Midbrain (tissue), 1 donor: ENCODE measurements at places on chromosomes 11 and 22.

GRCh38 chr22:45684752-45685574 lies 13.3 kb downstream of the ATXN10 start:
- no peak for DNase-seq

DNA sequence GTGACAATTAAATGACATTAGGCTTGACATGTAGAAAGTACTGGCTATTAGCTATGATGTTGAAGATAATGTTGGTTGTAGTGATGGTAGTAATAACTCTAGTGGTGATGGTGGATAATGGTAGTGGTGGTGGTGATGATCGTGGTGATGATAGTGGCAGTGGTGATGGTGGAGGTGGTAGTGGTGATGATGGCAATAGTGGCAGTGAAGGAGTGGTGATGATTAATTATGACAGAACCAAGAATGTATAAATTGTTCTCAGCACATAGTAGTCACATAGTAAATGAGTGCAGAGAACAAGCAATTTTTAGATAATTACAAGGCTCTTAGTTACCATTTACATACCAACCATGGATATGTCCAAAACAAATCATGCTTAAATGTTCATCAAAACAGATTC lies 5.3 kb upstream of the CD44 start:
- DNase-seq: no peak

GRCh38 chr22:31321421-31321820 lies 24.7 kb downstream of the PATZ1 start:
- DNase-seq: peak; percentile 38

- no peak for DNase-seq
These were observed 58.4 kb upstream of the PSMA1 start for GRCh38 chr11:14578541-14578956.

- no peak for DNase-seq
These were observed 9.3 kb downstream of the TKFC start for GRCh38 chr11:61342207-61342803.

DNA sequence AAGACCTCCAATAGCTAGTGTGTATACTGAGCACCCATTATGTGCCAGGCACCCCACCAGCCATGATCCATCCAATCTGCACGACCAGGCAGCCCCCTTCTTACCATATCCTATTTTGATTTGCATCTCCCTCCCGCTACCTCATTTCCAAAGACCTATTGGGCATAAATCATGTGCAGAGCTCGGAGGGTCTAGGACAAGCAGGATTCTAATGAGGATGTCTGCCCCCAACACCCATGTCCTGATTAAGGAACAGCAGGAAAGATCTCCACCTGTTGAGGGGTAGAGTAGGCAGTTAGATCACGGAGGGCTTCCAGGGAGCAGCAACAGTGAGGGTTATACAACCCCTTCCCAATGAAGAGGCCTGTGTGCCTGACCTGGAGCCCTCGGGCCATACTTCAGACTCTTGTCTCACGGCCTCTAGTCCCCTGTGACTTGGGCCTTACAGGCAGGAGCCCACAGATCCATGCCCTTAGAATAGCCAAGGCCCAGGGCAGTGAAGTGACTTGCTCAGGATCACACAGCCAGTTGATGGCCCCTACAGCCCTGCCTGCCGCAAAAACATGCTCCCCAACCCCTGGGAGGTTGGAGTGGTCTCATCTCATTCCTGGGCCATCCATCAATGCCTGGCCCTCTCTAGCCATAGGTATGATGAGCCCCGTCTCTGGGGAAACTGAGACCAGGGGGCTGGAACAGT lies 3.5 kb downstream of the RAB3IL1 start:
- DNase-seq: no peak

GRCh38 chr11:118672846-118673245 lies 6.6 kb downstream of the TREH start:
- no peak for DNase-seq

DNA sequence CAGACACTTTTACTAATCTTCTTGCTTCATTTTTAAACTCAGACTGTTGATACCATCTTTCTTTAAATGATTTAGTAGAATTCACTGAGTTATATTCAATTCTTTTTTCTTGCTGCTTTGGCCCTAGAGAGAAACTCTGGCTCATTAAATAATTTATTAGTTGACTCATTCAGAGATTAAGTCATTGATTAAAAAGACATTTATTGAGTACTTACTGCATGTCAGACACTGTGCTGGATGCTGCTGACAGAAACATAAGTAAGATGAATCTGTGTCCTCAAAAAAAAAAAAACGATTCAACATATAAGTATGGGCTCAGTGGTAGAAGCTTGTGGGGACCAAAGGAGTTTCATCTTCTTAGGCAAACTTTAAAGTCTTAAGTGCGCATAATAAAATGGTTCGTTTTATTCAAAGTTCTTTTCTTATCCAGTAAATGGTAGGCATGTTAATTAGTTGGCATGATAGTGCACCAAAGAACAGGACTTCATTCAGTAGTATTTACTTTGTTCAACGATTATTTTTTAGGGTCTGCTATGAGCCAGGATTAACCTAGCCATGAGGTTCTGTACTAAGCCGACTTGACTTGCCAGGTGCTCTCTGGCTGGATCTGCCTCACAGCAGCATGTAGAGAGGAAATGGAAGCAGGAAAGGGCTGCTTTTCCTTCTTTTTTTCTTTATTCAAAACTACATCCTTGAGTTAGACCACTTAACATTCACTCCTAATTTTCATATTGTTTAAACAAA lies 281.0 kb upstream of the CTSC start:
- DNase-seq: no peak

GRCh38 chr11:97890466-97890865 lies 1130.3 kb upstream of the CNTN5 start:
- peak; percentile 55 for DNase-seq

- DNase-seq: peak; percentile 2
These were observed 19.4 kb downstream of the HTR3A start for GRCh38 chr11:113994077-113994954.
